ENCODE measurements at places on chromosomes 4 and X.
A peak's percentile ranks its signal among the peaks of the same experiment; 100 is the strongest.

DNA sequence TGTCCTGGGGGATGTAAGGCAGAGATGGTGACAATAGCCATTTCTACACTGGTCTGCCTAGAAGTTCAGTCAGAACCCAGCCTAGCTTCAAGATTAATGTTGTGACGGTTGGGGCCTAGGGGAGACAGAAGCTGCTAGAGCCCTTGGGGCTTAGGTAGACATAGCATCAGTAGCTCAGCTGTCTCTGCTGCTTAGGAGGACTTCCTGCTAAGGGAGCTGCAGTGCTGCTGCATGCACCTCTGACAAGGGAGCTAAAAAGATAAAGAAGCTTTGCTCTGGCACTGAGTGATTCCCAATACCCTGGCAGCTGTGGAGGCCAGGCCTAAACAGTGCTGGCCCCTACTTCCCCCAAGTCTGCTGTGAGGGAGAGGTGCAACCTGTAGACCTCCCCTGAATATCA is 116.0 kb downstream of the CT47B1 start:
- DNase-seq: no peak

GRCh38 chrX:74506317-74507115 is 85.2 kb downstream of the SLC16A2 start:
- no peak for DNase-seq

- DNase-seq: no peak
These were observed 227.7 kb downstream of the BCOR start for GRCh38 chrX:39869846-39870601.

DNA sequence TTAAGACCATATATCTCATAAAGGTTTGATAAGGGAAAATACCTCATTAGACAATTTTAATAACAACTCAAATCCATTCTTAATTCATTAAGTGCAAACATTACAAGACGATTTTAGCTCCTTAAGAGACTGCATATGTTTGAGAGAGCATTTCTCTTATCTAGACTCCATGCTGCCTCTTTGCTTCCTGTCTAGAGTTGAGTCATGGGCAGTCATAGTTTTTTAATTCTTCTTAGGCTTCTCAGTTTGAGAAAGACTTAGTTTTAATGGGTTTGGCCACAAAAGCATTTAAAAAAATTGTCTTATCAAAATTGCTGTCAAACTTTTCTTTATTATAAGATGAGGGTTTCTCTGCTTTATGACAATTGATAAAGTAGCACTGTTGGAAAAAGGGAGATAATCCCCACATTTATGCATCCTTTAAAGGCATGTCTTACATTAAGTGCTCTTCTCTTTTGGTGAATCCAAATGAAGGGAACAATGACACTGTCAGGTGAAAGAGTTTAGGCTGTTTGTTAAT is 713.4 kb downstream of the PCDH18 start:
- no peak for DNase-seq

DNA sequence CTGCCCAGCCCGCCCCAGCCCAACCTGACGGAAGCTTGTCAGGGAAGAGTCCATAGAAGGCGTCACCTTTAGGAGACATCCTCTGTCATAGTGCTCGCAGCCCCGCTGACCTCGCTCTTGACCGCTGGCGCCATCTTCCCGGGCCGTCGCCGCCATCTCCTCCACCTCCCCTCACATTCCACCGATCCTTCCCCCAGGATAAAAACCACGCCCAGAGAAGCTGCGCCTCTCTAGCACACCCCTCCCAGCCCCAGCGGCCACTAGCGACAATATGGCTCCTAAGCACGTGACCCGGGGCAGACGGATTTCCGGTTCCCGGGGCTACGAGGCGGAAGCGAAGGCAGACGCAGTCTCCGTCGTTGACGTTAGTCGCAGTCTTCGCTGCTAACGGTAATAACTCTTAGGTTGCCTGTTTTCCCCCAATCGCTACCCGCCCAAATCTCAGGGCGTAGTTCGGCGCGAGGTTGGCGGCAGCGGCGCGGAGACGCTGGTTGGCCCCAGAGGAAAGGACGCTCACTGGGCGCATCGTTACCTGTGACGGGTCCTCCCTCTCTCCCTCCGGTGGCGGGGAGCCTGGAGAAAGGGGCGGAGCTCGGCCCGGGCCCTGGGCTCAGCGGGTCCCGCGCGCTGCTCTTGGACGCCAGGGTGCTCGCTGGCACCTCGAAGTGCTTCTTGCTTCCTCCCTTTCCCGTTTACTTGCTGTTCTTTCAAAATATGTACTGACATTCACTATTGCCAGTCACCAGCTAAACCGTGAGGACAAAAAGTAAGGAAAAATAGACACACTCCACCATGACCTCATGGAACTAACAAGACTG is at the start of the genes RCHY1 and THAP6:
Gene RCHY1, minus strand, starts transcription at position 273 of the 818 bp plus-strand sequence. Its CDS starts 117 bp downstream, at position 156.
Gene THAP6, plus strand, starts transcription at position 343 of the 818 bp plus-strand sequence. CDS start 980 bp downstream, outside the sequence.
- DNase-seq: peak; percentile 86

DNA sequence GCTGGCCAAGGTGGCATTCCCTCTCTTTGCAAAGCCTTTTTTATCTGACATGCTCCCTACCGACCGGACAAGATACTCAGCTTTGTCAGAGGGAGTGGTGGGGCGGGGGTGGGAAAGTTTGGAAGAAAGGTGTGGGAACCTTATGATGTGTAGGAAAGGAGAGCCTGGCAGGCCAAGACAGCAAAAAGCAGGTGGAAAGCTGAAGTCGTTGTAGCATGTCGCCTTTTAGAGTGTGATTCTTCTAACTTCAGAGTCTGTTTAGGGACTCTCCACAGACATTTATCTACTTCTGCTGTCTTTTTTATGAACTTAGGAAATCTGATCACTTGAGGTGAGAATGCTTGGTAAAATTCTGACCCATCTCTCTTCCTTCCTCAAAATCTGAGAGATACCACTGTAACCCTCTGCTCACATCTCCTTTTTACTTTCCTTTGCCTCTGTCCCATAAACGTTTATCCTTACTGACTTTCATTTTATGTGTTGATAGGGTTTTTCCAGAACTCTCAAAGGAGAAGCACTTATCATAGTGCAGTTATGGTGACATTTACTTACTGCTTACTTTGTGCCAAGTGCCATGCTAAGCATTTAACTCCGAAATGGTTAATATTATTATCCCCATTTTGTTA is 8.2 kb upstream of the RUFY3 start:
- DNase-seq: no peak

- DNase-seq: no peak
These were observed 164.0 kb upstream of the RASGEF1B start for GRCh38 chr4:81635739-81636138.

- no peak for DNase-seq
These were observed 6.3 kb upstream of the PPEF2 start for GRCh38 chr4:75908555-75908954.

DNA sequence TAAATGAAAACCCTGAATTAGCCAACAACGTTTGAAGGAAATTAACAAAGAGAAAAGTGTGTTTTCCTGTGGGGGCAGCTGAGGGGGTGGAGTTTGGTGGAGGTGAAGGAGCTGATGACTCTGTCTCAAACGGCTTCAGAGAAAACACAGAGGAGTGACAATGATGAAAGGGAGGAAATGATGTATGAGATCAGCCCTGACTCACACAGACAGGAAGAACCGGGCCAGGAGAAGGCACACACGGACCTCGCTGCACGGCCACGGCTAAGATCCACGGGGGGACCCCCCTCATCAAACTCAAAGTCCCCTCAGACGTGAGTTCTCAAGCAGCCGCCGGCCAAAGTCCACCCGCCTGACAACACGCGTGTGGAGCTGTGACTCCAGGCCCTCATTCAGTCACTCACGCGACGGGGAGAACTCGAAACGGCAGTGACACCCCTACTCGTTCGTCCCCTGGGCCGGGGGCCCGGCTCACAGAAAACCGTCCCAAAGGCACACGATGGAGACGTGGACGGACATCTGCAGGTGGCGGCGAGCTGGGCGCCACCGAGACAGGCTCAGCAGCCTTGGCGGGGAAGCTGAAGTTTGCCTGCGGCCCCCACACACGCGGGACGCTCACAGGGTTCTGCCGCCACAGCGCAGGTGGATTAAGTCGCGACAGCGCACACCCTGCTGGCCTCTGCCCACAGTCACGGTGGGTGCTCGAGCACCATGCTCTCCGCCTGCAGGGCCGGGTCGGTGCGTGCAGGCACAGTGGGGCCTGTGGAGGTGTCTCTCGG is 28.8 kb downstream of the PPP2R3B start:
- no peak for DNase-seq

DNA sequence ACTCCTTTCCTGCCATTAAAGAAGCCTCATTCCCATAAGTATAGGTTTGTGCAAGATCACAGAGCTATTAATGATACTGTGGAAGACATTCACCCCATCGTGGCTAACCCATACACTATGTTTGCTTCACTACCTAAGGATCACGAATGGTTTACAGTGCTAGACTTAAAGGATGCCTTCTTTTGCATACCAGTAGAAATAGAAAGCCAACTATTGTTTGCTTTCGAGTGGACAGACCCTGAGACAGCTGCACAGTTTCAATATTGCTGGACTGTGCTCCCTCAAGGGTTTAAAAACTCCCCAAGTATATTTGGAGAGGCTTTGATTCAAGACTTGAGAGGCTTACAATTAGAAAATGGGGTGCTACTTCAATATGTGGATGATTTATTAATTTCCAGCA is 16.0 kb upstream of the PAPSS1 start:
- no peak for DNase-seq

GRCh38 chr4:147891476-147892115 is 159.7 kb downstream of the ARHGAP10 start:
- DNase-seq: no peak

DNA sequence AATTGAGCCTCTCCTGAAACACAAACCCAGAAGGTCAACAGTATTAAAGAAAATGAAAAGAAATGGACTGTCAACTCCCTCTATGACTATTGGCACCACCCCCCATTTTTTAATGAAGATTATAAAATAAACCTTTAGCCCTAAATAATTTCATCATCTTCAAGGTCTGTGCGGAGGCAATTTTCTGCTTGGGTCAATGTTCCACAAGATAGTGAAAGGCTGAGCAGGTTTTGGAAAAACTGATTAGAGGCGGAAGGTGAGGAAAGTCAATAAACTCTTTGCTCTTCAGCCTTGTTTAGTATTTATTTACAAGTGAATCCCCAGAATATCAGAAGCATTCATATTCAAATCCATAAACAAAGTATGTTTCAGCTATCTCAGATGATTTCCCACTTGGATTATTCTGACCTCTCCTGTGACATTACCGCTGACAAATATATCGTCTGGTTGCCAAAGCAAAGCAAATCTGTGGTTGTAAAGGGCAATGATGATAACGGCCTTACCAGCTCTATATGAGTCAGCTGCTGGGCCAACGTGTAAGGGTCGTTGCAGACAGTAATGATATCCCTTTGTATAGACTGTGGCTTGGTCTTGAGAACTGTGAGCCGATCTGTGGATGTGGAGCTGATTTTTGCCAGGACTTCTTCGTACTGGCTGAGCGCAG is 24.0 kb downstream of the RASGEF1B start:
- no peak for DNase-seq

GRCh38 chr4:109296527-109296926 is 5.9 kb downstream of the COL25A1 start:
- no peak for DNase-seq

DNA sequence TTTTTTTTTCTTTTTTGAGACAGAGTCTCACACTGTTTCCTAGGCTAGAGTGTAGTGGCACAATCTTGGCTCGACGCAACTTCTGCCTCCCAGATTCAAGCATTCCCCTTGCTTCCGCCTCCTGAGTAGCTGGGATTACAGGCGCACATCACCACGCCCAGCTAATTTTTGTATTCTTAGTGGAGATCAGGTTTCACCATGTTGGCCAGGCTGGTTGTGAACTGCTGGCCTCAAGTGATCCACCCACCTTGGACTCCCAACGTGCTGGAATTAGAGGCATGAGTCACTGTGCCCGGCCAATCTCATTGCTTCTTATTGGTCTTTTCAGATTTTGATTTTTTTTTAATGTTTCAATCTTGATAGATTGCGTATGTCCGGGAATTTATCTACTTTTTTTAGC is 124.4 kb downstream of the NBDY start:
- no peak for DNase-seq

GRCh38 chr4:137198791-137199190 is 333.5 kb downstream of the PCDH18 start:
- DNase-seq: no peak

GRCh38 chr4:37562592-37562991 is 123.6 kb downstream of the RELL1 start:
- DNase-seq: no peak

DNA sequence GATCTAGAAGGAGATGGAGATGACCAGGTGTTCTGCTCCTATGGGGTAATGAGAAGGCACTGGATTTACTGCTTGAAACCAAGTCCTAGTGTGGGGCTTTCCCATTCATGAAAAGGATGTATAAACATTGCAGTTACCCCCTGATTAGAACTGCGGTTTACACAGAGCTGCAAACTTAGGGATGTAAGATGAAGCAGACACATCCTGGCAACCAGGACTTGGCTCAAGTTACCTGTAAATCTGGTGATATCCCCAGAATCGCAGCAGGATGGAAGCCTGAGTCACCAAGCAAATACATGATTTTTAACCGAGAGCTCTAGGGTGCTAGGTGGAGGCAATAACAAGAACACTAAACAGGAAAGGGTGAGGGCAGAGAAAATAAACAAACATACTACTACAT is 178.6 kb upstream of the MAMLD1 start:
- DNase-seq: no peak

GRCh38 chr4:106953036-106953705 is 82.9 kb downstream of the DKK2 start:
- DNase-seq: no peak

DNA sequence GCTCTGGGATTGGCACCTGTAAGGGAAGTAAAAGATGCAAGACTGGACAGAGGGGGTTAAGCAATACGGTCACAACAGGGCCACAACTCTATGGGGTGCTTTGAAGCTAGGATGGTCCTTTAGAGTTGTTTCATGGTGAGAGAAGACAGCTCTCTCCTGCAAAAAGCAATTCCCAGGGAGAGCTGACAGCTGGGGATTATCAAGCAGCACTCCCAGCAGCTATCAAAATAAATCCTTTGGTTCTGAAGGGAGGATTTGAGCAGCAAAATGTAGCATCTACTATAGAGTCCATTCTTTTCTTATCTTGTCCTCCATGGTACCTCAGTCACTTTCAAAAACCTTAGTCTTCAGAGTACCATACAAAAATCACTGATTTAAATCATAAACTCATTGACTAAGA is 35.1 kb upstream of the AP1AR start:
- no peak for DNase-seq

DNA sequence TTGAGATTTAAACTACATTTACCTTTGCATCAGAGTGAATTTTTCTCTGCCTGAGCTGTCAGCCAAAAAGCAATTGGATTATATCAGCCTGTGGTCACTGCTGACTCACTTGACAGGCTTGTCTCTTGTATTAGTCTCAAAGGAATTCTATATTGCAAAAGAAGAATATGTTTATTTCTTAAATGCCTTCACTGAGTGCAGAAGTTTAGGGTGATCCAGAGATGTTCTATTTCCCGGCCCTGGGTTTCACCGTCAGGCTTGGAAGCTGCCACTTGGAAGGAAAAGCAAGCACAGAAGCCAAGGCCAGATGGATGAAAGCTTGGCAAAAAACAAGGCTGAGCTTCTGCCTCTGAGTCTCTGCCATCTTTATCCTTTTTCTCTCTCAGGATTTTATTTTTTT is 80.9 kb downstream of the FAM114A1 start:
- DNase-seq: peak; percentile 84

DNA sequence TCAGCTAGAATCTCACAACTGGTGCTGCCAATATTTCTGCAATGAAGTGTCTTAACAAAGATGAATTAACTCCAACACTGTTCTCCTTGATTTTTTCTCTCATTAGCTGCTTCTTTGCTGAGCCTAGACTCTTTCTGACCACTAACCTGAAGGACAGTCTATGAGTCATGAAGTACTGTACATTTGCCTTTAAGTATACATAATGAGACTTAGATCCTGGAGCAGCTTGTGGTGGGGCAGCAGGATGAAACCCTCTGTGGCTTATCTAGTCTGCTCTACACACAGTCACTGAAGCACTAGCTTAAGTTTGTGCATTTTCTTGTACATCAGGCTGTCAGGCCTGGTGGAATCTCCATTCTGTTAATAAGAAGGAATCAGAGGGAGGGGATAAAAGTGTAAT is 307.4 kb upstream of the SMIM31 start:
- DNase-seq: no peak

All from GM04503 (cell line).